ENCODE measurements at places on chromosomes 5 and 9.

DNA sequence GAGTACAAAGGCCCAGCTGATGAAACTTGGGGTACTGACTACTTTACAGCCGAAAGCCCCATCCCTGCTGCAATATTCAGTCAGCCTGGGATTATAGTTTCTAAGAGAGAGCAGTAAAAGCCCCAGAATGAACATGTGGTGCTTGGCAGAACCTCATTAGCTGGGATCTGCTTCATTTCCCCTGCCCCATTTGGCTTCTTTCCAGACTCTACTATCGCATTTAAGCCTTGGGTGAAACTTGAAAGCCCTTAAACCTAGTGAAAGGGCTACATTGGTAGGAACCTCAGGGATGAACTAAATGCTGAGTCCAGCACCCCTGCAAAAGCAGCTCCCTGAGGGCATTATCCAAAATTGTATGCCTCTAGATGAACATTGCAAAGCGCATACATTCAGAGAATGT is 631.1 kb downstream of the ACTL7B start:
- no peak for DNase-seq

GRCh38 chr9:132545578-132545977 is 36.8 kb upstream of the BARHL1 start:
- no peak for DNase-seq

- no peak for DNase-seq
Observed at GRCh38 chr5:36605241-36605640, 1.2 kb upstream of the SLC1A3 start.

- DNase-seq = no peak
Observed at GRCh38 chr5:17163221-17163620, 54.2 kb upstream of the BASP1 start.

DNA sequence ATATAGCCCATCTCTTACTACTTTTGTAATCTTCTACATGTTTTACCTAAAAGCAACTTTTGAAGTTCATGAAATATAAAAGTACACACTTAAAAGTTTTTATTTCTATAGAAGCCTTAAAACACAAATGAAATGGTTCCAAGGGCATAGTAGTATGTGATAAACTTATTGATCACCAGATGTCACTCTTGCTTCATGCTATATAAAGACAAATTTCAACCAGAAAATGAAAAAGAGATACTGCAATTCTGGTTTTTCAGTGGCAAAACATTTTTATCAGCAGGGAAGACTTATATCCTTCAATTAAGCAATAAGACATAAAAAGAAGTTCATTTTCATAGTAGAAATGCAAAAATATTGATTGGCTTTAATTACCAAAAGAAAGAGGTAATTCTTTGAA is 69.4 kb upstream of the FBXL17 start:
- DNase-seq = no peak

- no peak for DNase-seq
Observed at GRCh38 chr9:5958273-5958672, 57.2 kb downstream of the RANBP6 start.

- DNase-seq = no peak
Observed at GRCh38 chr5:149913436-149914419, 30.9 kb downstream of the PDE6A start.

- DNase-seq = no peak
Observed at GRCh38 chr5:135671052-135671705, 92.4 kb upstream of the CXCL14 start.

DNA sequence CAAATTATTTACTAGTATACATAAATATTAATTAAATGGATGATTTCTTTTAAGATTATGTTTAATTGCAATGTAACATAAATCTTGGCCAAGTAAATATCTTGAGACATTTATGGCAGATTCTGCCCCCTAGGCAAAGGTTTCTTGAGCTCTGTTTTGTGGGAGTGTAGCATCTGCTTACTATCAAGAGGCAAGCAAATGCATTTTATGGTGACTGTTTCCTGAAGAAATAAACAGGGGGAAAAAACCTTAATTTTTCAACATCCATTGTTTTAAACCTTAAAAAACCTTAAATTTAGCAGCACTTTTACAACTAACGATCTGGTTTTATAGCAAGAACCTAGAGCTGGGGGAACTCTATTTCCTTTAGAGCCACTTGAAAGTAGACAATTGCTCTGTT is 25.7 kb upstream of the FREM1 start:
- DNase-seq = no peak

DNA sequence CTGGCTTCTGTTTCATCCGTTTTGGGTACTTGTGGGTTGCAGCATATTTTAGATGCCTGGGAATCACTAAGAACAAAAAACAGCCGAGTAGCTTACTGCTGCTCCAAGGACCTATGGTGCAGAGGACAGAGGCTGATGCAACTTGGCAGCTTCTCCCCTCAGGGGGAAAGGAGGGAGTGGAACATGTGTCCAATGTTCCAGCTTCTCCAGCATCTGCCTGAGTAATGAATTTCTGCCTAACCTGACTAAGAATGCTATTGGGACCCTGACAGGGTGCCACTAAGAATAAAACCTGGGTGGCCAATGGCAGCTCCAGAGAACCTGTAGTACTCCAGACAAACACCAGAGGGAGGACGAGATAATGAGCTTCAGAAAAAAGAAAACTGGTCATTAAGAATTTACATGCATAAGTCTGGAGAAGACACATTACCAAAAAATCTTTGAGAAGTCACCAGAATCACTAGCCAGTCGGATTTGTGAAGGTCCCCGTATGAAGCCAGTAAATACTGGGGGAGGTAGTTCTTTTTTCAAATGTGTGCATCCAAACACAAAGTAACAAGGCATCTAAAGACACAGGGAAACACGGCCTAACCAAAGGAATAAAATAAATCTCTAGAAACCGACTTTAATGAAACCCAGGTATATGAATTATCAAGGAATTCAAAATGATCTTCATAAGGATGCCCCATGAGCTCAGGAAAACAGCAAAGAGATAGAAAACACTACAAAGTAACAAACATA is 293.5 kb downstream of the HINT1 start:
- DNase-seq = peak; percentile 29

DNA sequence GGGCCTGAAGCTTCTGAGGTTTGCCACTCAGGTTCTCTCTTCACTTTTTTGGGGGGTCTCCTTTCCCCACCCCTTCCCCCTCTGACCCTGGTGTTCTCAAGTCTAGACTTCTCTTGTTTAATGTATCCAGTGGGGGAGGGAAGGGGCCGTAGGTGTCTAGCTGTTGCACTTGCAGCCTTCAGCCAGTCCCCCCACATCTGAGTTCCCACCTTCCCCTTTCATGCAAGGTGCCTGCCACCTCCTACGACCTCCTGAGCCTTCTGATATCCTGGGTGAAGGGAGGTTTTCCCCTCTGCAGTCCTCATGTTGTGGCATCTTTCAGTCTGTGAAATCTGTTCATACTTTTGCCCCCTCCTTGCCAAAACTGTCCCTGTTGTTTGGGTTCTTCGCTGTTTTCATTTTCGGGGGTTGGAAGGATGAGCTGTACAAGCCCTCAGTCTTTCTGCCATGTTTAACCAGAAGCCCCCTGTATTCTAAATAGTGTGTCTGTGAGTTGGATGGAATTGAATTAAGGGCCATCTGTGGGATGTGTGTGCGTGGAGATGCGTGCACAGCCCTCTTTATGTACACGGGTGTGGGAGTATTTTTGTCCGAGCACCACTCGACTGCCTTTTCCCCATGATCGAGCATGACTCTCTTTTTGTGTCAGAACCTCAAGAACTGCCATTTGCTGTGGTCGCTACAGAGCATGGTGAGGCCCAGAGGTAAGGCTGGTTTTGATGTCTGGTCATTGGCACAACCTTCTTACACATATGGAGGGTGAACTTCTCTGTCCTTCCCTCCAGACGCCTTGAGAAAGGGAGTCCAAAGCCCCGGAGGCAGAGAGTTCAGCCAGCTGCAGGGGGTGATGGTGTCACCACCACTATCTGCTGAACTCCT is 23.6 kb downstream of the PRRC2B start:
- no peak for DNase-seq

Measured in immature natural killer cell (primary cell).